Stimulated activated CD4-positive, alpha-beta T cell treated with anti-CD3 and anti-CD28 coated beads, TNF-alpha, amount 100 ng/mL, for 4 hours (primary cell): ENCODE measurements at places on chromosomes 16 and 17.

- peak; percentile 28 for DNase-seq
These were observed 43.6 kb upstream of the HAPSTR1 start for GRCh38 chr16:9047689-9048301.

GRCh38 chr17:72361892-72362291, 241.1 kb downstream of the SOX9 start:
- DNase-seq: no peak

DNA sequence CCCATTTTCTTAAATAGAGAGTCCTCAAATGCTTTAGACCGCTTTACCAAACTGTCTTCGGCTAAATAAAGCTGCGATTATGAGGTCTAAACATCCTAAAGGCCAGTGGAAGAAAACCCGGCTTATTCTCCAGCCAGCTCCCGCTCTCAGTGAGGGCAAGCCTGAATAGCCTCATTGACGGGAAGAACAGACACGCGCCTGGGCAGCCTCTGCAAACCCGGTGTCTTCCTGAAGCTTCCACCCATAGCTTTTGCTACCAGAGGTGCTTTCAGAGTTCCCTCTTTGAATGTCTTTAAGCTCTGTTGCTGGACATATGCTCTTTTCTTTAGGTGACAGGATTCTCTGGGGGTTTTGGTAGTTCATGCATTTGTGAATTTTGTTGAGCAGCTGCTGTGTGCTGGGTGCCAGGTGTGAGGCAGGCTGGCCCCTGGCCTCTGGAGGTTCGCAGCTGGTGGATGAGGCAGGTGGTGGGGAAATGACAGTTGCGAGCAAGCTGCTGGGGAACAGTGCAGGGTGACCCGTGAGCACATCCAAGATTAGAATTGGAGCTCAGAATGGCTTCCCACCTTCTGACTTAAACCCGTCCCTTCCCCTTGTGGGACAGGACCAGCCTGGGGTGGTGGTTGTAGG, 44.7 kb downstream of the CRISPLD2 start:
- no peak for DNase-seq

DNA sequence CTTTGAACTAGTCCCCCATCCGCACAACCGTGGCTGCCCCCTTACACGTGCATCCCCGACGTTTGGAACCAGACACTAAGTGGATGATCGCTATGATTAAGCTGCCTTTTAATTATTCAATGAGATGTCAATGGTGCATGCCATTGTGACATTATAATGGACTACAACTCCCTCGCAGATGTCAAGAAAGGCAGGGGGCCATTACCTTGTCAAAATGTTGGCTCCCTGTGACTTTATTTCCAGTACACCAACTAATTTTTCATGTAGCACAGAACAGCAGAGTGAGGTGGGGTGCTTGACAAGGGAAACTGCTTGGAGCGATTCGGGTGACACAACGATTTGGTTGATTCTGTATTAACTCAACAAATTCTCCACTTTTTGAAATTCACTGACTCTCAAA, 26.5 kb downstream of the ASIC2 start:
- DNase-seq: no peak

DNA sequence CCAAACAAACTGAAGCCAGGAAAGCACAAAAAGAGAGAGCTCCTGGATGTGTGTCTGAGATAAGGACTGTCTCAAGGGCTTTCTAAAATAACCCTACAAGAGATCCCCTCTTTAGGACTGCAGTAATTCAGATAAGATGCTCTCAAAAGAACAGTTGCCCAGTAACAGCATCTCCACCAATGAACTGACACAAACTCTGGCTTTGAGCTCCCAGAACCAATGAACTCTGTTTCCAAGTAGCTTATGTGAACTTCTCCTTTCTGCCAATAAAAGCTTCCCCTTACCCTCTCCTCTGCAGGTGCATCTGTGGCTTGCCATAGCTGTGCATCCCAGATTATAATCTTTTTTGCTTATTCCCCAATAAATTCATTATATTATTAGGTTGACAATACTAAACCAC, 421.5 kb downstream of the SLC39A11 start:
- no peak for DNase-seq

DNA sequence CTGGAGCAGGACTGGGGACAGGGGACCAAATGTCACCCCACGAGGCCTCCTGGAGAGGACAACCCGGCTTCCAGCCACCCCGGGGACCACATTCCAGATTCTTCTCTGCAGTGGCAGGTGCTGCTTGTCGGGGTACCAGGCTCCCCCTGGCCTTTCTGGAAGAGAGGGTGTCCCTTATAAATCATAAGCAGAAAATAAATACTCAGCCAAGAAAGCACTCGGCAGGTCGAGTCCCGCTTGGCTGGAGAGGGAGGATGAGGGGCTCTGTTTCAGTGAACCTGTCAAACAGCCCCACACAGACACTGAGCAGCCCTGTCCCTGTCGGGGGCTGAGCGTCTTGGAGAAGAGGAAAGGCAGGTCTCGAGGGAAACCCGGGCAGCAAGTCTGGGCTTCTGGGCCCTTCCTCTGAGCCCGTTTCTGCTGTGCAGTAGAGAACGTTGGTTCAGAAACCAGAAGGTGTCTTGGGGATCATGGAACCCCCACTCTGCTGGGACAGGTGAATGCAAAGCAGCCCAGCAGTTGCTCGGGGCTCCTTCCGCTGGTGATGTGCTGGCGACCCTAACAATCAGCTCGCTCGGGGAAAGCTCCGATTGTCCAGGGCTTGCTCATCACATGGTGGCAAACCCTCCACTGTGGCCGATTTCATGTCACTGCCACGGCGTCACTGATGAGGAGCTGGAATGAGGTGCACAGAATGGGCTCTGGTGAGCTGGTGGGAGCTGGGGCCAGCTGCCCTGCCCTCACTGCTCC, 36.6 kb downstream of the COX4I1 start:
- no peak for DNase-seq

DNA sequence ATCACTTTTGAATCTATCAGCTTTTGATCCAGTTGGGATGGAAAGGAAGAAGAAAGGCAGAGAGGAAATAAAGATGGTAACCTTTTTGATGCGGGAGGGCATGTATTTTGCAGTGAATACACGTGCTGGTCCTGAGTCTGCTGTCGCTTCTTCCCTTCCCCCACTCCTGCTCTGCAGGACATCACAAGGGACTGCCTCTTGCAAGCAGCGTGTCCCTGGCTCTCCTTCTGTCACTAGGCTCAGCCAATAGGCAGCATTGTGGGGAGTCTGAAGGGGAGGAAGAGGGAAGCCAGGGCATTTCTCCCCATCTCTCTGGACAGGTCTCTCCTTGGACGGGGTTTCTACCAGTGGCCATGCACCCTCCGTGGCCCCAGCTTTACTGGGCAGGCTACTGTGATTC, 15.7 kb upstream of the WFDC1 start:
- DNase-seq: no peak

DNA sequence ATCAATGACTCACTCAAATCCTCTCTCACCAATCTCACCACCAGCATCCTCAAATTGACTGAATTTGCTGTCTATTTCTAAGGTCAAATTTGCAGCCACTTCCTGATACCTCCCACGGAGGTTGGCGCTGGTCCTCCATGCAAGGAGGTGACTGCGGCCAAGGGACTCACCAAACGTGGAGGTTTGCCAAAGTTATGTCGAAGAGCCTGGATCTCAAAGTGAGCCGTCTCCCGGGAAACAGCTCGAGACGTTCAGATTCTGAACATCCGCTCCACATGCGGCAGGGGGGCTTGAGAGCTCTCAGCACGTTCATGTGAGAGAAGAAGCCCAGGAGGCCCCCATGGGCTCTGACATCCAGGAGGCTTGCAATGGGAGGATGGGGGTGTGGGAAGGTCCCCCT, 22.6 kb downstream of the LGALS3BP start:
- DNase-seq: no peak

DNA sequence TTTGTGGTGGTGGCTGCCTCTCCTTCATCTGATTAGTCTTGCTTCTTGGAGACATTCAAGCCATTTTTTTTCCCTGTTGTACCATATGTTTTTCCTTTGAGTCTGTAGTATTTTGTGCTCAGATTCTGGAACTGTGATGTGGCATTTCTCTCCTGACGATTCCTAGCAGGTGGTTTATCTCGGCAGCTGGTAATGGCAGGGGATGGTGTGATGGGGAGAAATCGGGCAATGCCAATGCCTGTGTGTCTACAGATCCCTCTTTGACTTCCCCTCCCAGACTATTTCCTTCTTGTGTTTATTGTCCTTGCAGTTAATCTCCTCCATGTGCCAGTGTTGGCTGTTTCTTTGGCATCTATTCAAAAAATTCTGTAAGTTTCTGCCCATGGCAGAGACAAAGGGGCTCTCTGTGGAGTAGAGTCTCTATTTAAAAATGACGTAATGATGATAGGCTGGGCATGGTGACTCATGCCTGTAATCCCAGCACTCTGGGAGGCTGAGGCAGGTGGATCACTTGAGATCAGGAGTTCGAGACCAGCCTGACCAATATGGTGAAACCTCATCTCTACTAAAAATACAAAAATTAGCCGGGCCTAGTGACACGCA, 90.2 kb upstream of the ERCC4 start:
- DNase-seq: no peak

- no peak for DNase-seq
These were observed 43.1 kb upstream of the AMZ2 start for GRCh38 chr17:68204736-68205135.

GRCh38 chr16:391885-392335, 5.1 kb upstream of the NME4 start:
- peak; percentile 49 for DNase-seq

DNA sequence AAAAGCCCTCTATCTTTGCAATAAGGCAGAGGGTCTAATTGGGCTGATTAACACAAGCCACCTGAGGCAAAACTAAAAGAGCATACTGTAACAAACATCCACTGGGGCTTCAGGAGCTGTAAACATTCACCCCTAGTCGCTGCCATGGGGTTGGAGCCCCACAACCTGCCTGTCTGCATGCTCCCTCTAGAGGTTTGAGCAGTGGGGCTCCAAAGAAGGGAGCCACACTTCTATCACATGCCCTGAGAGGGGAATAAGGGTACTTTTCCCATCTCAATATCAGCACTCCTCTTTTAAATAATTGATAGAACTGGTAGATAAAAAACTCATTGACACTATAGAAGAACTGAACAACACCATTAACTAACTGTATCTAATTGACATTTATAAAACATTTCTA, 130.1 kb upstream of the COX10 start:
- DNase-seq: no peak

- DNase-seq: no peak
These were observed 1.0 kb downstream of the EIF1 start for GRCh38 chr17:41689497-41690299.

DNA sequence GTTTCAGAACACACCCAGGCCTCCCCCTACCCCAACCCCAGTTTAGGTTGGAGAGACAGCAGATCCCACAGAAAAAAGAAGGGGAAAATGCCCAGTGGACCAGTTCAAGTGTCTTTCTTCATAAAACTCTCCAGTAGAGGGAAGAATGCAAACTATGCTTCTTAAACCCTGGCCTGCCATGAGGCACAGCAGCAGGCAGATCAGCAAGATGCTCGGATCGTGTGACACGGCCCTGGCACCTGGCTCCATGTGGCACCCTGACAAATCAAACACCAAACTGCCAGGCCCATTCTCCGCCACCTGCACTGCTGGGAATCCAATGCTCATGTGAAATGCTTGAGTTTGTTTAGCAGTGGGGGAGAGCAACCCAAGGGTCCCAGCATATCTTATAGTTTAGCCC, 166.8 kb downstream of the SOX9 start:
- DNase-seq: no peak

DNA sequence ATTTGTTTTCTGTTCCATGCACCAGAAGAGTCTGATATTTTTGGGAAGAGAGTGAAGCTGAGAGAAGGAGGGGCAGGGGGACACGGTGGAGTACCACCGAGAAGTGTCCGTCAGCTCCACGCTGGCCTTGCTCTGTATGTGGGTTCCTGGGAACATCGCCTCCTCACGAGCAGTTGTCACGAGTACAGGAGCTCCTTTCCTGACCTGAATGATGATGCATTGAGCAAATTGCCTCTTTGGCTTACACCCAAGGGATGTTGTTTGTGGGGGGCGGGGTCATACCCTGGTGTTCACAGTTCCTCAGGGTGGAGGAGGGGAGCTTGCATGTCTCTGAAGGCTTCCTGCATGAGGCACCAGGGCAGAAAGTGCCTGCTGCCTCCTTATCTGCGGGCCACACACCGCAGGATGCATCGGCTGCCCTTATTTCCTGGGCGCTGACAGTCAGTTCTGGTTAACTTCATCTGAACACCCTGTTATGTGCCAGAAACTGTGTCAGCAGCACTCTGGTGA, 36.2 kb downstream of the RGS9 start:
- peak; percentile 39 for DNase-seq

- DNase-seq: no peak
These were observed 35.5 kb downstream of the CPNE2 start for GRCh38 chr16:57127836-57128235.

DNA sequence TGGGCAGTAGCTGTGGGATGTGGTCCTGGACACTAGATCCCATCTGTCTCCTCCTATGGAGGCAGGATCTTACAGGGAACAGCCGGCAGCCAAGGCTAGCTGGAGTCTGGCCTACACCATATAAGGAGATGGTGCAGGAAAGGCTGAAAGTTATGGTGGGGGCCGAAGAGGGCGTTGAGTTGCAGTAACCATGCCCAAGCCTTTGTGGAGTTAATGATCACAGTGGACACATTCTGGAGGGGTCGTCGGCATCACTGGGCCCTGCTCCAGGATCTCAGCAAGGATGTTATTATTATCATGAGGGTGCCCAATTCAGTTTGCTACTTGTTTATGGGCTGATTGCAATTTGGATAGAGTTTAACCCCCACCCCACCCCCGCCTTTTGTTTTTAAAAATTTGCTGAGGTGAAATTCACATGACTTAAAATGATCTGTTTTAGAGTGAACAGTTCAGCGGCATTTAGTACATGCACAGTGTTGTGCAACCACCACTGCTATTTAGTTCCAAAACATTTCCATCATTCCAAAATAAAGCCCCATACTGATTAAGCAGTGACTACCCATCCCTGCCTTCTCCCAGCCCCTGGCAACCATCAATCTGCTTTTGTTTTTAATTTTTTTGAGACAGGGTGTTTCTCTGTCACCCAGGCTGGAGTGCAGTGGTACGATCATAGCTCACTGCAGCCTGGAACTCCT, 184.3 kb upstream of the CACNG3 start:
- no peak for DNase-seq

DNA sequence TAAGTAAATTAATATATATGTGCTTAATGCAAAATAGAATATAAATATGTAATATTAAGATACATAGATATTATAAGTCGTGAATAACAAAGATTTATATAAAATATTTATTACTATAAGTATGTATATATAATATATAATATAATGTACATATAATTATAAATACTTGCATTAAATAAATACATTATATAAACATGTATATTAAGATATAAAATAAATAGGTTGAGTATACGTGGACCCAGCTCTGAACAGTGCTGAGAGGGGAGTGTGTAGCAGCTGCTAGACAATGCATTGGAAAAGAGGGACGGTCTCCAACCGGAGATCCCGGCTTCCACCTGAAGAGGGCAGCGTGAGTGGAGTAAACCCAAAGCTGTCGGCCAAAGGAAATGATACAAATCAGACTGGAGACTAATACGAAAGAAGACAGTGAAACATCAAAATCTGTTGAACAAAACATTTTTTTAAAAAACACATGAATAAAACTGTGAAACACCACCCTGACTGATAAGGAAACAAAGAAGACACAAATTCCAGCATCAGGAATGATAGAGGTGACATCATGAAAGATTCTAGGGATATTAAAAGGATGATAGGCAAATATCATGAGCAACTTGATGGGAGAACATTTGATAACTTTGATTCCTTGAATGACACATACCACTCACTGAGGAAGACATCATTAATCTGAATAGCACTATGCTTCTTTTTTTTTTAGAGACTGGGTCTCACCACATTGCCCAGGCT, 125.4 kb upstream of the CHMP6 start:
- peak; percentile 59 for DNase-seq

- DNase-seq: no peak
These were observed 2.1 kb upstream of the ADCY7 start for GRCh38 chr16:50263940-50264929.

- no peak for DNase-seq
These were observed 304.4 kb downstream of the HS3ST3B1 start for GRCh38 chr17:14605267-14605599.
